Epithelial cell of prostate (primary cell): ENCODE measurements at places on chromosomes 1 and 21.

- DNase-seq = no peak
These were observed 8.5 kb downstream of the CHD5 start for GRCh38 chr1:6171548-6172124.

DNA sequence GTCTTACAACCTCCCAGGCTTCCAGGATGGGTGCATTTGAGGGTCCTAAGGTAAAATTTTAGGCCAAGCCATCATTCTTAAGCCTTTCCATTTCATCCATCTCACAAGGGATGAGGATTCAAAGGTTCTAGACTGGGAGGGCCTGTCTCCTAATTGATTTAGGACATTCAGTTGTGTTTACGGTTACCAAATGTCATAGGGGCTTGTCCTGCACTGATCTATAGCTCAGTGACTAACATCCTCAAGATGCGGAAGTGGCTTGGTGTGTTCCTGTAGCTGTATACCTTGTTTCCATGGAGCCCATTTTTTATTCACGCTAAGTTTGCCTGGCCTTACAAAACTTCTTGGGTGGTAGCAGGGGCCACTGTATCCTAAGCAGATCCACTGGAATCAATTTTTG lies 52.8 kb downstream of the DUSP10 start:
- no peak for DNase-seq

- DNase-seq = no peak
These were observed 93.9 kb downstream of the ST3GAL3 start for GRCh38 chr1:43801203-43801602.

DNA sequence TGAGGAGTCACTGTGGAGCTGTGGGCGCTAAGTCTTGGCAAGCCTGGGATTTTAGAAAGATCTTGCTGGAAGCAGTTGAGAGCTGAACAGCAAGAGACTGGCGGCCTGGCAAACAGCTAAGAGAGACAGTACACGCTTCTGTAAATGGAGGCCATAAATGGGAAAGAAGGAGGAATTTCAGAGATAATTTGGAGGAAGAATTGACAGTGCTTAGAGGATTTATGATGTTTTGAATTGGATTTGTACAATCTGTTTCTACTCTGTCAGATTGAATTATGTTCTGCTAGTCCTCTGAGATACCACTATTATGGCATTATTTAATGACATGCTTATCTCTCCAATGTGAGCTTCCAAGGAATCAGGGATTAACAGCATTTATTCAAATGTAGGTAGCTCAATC lies 50.1 kb downstream of the ABCA4 start:
- no peak for DNase-seq
